ENCODE measurements at places on chromosomes 5 and 9.

DNA sequence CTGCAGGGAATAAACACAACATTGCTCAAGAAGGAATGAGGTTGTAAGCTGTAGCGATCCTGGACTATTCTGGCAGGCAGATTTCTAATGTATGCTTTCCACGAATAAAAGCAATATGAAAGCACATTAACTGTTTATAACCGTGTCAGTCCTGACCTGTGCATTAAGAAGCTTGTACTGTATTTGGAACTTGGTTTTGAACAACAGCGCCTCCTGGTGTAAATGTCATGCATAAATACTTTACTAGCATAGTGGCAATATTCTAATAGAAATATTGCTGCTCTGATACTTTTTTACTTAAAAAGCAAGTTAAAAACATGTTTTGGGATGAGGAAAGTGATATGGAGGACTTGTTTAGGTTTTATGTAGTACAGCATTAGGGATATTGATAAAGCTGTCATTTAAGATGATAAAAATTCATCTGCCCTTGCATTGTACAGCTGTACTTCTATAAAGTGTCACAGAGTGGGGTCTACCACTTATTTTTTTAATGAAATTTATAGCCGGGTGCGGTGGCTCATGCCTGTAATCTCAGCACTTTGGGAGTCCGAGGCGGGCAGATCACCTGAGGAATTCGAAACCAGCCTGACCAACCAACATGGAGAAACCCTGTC, 70.7 kb upstream of the GNE start:
- peak; percentile 63 for DNase-seq

DNA sequence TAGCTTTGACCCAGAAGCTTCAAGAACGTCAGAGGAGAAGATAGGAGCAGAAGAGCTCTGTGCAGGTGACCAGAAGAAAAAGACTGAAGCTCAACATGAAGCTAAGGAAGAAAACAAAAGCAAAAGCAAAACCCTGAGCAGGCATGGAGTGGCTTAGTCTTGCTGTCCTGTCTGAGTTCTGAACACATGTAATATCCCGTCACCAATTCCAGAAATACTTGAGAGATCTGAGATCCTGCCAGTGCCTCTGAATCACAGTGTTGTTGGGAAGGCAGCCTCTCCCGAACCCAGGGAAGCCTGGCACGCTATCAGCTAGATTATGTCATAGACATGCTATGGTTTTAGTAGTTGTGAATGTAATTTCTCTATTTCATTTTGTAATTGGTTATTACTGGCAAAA, 235.7 kb downstream of the ICE1 start:
- DNase-seq, result no peak

DNA sequence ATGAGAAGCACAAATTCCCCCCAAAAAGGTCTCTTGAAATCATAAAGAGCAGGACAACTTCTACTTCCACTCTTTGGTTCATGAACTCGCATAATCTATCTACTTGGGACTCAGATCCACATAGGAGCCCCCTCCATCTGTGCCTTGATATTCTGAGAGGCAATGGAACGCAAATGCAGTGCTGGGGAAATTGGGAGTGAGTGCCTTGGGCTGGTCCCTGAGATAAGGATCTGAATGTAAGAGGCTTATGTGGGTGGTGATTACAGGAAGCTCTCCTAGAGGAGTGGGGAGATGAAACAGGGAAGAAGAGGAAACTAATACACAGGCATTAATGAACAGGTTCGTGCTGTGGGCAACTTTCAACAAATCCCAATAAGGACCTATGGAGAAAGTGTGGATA, 285.6 kb downstream of the RASEF start:
- no peak for DNase-seq

- no peak for DNase-seq
Observed at GRCh38 chr5:78765756-78766411, 117.3 kb upstream of the LHFPL2 start.

DNA sequence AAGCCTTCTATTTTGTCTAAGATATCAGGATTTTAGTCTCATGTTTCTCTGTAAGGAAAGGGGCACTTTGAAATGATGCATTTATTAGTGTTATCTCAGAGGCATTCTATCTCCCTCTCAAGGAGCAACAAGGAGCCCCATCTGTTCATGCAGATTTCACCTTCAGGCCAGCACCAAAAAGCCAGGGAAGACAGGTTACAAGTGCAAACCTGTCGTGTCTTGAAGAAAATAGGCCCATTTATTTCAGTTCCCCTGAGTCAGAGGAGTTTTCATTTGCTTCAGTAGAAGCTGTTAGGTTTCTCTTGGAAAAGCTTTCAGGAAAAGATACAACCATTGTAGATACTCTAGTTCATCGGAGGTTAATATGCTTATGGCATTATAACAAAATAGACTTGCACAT, 97.2 kb downstream of the SPOCK1 start:
- no peak for DNase-seq

DNA sequence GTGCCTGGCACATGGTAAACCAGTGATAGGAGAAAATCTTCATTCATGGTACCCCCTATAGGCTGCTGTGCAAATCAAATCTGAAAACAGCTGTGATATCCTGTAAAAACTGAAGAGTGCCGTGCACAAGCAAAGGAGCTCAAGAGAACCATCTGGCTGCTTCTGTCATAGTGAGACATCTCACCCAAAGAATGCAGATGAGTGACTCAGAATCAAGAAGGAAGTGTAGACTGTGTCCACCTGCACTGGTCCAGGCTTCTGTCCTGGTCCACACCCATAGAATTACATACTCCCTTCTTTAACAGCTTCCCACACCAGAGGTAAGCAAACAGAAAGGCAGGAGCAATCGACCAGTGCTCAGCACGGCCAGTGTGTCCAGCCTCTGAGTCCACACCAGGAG, 195.9 kb downstream of the ASTN2 start:
- no peak for DNase-seq

DNA sequence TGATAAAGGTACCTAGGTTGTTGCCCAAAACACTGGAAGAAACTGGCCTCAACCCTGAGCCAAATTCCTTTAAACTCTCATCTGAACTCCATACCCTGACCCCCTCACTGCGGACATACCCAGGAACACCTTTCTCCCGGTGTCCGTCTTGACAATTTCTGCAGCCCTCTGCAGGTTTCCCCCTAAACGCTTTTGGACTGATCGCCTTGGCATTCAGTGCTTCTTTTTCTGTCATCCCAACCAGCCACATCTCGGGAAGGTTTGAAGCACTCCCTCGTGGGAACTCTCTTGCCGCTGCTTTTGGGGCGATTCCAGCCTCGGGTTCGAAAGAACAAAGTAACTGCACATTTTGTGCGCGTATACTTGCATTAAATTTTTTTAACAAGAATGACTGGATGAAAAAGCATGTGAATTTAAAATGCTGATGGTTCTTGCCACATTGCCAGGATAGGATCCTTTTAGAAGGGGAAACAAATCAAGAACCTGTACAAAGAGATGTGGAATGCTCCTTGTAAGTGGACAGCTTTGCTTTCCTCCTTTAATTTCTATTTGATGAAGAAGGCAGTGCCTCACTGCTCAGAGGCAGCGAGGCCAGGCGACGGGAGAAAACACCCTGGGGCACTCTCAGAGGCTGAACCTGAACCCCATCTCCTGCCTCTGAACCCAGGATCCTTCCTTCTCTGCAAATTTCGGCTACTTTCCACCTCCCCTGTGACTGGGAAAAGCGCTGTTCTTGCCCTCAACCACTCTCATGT, 615 bp downstream of the PSMD5 start:
- DNase-seq, result no peak

DNA sequence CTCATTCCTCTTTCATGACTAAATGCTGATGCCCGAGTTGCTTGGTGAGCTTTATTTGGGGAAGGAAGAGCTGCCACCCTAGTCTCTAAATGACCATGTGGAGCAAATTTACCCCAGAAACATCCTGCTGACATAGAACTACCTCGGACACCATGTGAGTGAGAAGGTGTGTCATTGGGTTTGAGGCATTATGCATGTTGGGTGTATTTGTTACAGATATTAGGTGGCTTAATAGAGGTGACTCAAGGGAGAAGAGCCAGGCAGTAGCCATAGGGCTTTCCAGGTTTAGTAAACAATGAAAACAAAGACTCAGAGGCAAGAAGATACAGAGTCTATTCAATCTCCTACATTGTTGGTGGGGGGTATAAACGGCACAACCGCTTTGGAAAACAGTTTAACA, 581.5 kb downstream of the CCDC171 start:
- no peak for DNase-seq

DNA sequence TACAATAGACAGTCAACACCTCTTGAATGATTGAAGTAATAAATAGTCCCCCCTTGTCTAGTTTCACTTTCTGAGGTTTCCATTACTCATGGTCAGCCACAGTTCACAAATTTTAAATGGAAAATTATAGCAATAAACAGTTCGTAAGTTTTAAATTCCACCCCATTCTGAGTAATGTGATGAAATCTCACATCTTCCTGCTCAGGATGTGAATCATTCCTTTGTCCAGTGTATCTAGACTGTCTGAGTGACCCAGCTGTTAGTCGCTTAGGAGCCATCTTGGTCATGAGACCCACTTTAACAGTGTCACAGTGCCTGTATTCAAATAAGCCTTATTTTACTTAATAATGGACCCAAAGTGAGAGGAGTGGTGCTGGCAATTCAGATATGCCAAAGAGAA, 311.6 kb upstream of the PRR16 start:
- DNase-seq, result no peak

- DNase-seq, result peak; percentile 36
Observed at GRCh38 chr5:134090522-134090921, 24.0 kb upstream of the TCF7 start.

- no peak for DNase-seq
Observed at GRCh38 chr5:83450183-83450966, 21.2 kb upstream of the VCAN start.

DNA sequence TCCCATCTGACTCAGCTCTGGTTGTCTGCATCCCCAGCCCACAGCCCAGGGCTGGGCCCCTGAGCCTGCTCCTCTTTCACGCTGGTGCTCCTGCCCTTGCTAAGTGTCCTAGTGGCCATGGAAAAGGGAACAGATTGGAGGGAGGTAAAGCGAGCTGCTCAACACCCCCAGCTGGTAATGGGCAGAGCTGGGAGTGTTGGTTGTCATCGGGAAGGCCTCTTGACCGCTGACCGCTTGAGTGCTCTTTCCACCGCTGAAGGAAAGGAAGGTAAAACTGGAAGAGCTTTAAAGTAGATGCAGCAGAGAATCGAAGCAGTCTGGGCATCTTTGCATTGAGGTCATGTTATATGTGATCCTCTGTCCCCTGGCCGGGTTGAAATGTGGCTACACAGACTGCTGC, 60.2 kb downstream of the CRB2 start:
- no peak for DNase-seq

GRCh38 chr5:34869256-34869655, 30.3 kb downstream of the TTC23L start:
- no peak for DNase-seq

DNA sequence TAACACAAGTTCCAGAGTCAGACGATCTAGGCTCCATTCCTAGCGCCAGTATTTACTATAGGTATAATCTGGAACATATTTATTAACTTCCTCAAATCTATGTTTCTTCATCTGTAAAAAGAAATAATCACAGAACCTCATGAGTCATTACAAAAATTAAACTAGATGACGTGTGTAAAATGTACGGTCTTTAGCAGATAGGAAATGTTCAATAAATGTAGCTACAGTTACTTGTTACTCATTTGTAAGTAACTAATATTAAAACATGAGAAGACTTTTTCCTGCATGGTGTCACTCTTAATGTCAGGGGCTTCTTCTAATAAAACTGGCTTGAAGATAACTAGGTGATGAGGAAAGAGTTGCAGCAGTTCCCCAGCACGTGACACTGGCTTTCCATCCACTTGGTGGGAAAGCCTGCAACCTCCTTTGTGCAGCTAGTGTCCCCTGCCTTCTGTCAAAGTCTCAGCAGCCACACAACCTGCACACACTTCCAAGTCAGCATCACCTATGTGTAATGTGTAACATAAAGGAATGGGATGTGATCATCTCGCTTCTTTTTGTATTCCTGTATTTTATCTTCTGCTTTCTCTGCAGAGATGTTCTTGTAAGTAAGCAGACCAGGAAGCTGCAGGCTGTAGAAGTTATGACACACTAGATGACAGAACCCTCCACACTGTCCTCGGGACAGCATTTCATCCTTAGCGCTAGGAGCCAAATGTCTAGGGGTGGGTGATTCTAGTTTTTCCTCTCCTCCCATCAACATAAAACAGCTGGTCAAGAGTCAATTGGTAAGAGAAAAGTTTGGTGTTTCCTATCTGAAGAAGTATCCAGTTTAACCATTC, 1.8 kb upstream of the JAKMIP2 start:
- DNase-seq, result no peak

GRCh38 chr5:53613061-53613460, 52.6 kb downstream of the NDUFS4 start:
- DNase-seq, result no peak

DNA sequence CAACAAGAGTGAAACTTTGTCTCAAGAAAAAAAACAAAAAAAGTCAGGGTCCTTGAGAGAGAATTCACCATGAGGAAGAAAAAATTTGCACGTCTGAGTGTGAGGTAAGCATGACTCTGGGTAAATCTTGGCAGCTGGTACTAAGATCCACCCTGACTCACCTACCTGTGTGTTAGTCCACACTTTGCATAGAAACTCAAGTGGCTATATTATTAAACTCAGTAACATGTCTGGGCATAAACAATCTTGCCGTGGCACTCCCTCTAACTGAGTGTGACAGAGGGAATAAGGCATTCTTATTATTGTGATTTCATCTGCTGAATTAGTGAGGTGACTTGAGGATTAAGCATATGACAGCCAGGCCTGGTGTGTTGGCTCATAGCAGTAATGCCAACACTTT, 259.4 kb upstream of the VLDLR start:
- DNase-seq, result no peak

DNA sequence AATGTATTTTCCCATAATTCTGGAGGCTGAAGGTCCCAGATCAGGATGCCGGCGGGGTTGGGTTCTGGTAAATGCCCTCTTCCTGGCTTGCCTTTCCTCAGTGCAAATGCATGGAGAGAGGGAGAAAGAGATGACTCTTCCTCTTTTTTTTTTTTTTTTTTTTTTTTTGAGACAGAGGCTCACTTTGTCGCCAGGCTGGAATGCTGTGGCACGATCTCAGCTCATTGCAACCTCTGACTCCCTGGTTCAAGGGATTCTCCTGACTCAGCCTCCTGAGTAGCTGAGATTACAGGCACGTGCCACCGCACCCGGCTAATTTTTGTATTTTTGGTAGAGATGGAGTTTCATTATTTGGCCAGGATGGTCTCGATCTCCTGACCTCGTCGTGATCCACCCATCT, 300.0 kb upstream of the TAS2R1 start:
- no peak for DNase-seq

DNA sequence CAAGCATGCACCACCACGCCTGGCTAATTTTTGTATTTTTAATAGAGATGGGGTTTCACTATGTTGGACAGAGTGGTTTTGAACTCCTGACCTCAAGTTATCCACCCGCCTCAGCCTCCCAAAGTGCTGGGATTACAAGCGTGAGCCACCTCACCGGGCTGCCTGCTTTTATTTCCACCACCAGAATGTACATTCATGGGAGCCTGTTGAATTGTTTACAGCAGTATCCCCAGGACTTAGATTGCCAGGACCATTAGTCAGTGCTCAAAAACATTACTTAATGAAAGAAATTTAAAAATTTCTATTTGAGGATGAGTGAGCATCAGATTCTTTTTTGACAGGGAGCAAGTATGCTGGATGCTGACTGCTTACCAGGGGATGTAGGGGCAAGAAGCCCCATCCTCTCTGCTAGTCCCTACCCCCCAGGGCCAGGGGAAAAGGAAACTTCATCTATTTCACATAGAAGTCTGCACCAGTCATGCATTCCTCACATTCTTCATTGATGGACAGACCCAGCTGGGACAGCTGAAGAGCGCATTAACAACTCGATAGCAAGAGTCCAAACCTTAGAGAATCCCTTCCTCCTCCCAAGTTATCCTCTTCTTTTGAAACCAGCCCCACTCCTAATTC, 10.3 kb upstream of the RGMB start:
- DNase-seq, result no peak
